NCI-H1105 (cell line): ENCODE measurements at places on chromosomes 2 and 18.

DNA sequence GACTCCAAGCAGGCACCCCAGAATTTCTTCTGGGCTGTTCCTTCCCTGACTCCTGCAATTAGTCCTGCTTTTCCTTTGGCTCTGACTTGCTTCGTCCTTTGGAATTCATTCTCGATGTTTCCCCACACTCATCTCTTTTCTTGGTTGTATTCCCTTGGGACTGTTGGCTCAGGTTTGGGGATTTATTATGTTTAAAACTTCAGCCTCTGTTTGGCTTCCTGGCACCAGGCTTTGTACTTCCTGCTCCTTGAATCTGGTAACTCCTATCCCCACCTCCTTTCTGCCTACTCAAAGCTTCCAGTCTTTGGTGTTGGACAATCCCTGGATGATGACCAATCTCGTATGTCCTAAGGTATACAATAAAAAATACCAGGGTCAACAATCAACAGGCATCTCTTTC lies 1.8 kb upstream of the KCNE4 start:
- no peak for DNase-seq

GRCh38 chr2:232330068-232330999 lies 48.2 kb upstream of the ALPP start:
- DNase-seq: no peak

GRCh38 chr18:50286391-50287027 lies 983 bp downstream of the CXXC1 start:
- DNase-seq: peak; percentile 72

DNA sequence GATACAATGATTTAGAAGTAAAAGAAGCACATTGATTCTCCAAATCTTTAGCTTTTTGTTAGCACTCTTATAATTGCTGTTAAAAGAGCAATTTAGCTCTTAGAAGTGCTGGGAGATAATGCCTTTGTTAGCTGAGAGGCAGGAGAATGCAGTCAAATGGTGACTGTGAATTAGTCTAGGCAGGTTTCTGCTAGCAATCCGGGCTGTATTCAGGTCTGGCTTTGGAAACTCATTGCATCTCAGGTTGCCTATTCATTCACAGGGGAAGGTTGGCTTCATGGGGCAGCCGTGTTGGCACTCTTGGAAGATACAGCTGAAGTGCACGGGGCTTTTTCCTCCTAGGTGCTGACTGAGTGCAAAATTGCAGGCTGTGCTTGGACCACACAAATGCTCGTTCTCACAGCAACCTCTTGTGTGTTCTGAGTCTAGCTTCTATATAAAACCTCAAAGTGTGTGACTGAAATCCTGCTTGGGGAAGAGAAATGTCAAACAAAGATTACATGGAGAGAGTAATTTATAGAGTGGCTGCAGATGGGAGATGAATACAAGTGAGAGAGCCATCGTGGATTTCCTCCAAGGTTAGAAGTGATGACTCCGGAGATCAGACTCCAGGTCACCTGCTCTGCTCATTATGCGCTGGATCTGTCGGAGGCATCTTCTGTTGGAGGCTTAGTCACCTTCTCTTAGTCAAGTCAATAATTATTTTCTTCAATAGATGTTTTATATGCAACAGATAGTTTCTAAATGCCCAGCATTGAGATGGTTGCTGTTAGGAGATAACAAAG lies 167.8 kb downstream of the PMAIP1 start:
- peak; percentile 66 for DNase-seq

- DNase-seq: no peak
Measured at GRCh38 chr2:159890551-159891266, 92.7 kb upstream of the CD302 start.

DNA sequence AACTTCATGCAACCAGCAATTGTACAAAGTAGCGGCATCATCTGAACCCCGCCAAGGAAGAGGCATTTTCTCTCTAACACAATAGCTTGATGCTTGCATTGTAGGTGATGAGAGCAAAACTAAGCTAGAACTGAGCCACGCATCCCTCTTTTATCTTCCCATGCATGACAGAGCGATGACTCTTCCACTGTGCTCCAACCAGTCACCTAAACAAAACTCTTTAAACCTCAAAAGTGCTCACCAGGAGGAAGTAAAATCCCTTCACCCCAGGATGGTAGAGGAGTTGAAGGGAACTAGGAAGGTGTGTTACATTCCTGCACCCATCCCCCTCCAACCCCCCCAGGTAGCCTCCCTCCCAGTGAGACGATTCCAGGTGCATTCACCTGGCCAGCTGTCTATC lies 59.7 kb upstream of the SALL3 start:
- DNase-seq: no peak

- DNase-seq: no peak
Measured at GRCh38 chr2:189276277-189276676, 96.7 kb upstream of the COL5A2 start.

- DNase-seq: no peak
Measured at GRCh38 chr2:49917654-49918053, 763.3 kb upstream of the FSHR start.

DNA sequence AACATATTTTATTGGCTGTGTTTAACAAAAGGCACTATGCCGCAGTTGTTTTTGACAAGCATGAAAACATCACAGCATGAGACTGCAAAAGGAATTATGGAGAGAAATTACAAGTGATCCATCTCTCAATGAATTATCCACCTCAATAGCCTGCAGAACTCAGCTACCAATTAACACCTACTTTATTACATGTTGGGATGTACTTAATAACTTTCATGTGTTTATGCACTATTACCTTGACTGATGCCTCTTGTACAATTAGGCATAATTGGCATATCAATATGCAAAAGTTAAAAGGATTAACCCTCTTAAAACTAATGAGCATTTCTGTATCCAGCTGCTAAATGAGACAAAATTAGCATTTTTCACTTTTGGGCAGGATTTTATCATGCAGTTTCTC lies 27.8 kb downstream of the ARHGAP15 start:
- DNase-seq: no peak

DNA sequence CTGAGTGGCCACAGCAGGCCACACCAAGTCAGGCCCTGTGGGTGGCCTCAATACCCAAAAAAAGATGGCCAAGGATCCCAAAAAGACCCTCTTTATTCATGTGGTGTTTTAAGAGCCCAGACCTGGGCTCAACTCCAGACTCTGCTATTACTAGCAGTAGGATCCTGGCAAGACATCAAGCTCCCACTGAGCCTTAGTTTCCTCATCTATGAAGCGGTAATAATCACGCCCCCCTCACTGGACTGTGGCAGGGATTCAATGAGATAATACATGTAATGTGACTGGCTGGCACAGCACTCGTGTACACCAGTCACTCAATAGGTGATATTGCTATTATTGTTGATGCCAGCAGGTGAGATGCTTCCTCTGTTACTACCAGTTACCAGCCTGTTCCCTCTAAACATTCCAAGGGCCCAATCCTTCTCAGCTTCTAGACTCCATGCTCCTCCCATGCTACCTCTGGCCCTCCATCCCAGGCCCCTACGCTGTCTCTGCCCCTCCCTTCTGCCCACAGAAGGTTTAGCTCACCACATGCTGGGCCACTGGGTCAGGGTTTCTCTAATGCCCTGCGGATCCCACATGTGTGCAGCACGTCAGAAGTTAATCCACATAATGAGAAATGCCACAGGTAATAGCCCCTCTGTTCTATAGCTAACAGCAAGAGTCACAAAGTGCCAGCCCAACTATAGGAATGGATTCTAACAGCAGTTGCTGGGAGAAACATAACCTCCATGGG lies 51.2 kb downstream of the SLC4A5 start:
- DNase-seq: no peak

DNA sequence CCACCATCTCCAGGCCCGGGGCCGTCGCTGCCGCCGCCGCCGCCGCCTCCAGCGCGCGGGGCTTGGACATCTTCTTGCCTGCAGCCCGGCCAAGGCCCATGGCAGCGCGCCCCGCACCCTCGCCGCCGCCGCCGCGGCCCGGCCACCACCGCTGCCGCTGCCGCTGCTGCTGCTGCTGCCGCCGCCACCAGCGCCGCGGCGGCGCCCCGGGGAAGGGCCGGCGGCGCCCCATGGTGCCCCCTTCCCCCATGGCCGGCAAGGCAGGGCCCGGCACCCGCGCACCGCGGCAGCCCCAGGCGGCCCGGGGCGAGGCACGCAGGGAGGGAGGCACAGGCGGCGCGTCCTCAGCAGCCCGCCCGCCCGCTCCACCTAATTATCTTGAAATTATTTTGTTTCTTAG lies 3057.4 kb downstream of the RPIA start:
- DNase-seq: no peak

DNA sequence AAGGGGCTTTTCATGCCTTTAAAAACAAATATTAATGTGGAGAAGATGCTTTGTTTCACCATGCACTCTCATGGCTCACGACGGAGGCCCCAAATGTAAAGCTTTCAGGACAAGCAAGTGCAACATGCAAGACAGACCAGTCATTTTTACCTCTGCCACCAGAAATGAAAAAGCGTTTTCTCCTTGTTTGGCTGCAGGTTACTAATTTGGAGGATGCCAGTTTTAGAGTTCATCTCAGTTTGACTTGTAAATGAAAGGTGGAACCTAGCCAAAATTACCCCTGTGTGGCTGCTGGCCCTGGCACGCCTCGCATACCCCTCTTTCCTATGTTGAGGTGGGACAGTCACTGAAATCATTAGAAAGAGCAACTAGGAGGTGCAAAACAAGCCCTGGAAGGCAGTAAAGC lies 138.6 kb downstream of the BCL2 start:
- DNase-seq: no peak

DNA sequence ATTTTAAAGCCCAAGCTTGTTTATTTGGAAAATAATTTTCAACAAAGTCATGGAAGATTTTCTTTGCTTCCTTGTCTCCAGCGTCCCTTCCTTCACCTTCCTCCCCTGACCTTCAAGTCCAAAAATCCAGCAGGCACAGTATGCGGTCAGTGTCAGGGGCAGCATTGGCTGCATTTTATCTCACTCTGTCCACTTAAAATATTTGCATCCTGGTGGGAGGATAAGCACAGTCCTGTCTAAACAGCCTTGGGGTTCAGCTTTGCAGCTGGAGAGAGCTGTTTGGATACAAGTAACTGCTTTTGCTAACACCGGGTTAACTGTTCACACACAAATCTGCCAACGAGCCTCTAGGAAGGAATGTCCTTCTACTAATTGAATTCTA lies 318.1 kb downstream of the PDE11A start:
- DNase-seq: no peak

GRCh38 chr2:144131042-144131441 lies 388.9 kb downstream of the ZEB2 start:
- DNase-seq: no peak

DNA sequence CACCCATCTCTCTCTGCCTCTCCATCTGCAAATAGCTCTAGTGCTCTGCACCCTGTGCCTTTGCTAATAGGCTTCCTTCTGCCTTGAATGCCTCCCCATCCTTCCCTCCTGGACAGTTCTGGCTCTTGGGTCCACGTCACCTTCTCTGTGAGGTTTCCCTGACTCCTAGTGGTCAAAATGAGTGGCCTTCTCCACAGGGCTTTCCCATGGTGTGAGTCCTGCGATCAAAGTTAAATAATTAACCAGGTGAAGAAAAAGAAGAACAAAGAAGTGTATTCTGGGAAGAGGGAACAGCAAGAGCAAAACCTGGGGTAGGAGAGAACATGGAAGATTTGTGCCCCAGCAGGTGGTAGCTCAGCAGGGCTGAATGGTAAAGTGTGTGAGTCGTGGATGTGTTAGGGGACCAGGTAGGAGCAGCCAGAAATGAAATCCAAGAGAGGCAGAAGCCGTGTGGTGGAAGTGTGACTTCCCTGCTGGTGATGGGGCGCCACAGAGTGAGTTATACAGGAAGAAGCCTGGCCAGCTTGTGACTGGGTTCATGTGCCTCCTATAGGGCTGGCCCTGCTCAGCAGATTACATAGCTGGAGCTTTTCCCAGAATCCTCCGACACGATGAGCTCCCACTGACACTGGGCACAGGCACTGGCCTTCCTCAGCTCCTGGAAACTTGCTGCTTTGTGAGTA lies 93.8 kb upstream of the LDAH start:
- no peak for DNase-seq

- no peak for DNase-seq
Measured at GRCh38 chr2:114079366-114080004, 189.6 kb downstream of the ACTR3 start.

- DNase-seq: no peak
Measured at GRCh38 chr2:64380853-64381527, 73.0 kb upstream of the LGALSL start.

DNA sequence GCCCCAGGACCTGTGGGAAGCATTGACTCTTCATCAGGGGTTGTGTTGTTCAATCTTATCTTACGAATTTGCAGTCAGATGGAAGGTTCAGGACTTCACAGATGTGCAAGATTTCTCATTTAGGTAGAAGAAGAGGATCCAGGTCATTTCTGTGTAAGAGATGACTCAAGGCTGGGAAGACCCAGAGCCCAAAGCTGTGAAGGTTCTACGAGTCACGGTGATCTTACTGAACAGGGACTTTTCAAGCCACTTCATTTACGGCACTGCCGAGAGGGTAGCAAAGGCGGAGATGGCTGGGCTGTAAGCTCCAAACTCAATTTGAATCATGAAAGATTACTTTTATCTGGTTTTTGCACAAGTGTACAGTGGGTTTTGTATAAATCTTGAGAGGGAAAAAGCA lies 228.0 kb upstream of the MEX3C start:
- DNase-seq: no peak

DNA sequence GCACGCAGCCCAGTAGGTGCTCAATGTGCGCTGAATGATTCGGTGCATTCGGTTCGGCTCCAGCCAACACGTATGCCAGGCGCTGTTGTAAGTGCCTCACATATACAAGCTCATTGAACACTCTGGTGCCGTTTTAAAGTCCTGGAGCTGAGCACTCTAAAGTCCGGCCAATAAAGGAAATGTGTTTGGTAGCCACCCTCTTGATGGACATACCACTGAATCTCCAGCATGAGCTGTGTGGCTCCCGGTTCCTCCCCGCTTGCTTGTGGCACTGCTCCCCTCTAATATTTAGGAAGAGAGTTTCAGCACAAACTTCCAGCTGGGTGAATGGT lies 112.1 kb downstream of the MCFD2 start:
- DNase-seq: no peak

DNA sequence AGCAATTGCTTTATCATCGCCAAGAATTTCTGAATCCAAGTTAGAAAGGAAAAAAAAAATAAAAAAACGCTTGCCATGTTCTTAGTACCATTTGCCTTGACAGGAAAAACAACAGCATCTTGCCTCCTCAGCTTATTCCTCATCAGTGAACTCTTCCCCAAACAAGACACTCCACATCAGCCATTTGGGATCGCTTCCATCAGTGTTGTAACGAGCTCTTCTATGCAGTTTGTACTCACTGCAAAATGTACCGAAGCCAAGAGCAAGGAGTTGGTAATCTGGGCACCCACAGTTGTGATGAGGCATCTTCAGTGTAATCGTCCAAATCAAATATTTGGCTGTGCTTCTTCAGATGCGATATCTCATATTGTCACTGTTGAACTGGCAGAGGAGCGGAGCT lies 503.7 kb downstream of the TMEM182 start:
- DNase-seq: no peak

GRCh38 chr18:23826850-23827620 lies 137.8 kb downstream of the LAMA3 start:
- no peak for DNase-seq
